ENCODE measurements at places on chromosomes 16 and 17.

GRCh38 chr17:66542967-66543520, 240.6 kb downstream of the PRKCA start:
- DNase-seq = no peak

GRCh38 chr16:72805486-72805885, 242.4 kb downstream of the ZFHX3 start:
- DNase-seq = no peak

DNA sequence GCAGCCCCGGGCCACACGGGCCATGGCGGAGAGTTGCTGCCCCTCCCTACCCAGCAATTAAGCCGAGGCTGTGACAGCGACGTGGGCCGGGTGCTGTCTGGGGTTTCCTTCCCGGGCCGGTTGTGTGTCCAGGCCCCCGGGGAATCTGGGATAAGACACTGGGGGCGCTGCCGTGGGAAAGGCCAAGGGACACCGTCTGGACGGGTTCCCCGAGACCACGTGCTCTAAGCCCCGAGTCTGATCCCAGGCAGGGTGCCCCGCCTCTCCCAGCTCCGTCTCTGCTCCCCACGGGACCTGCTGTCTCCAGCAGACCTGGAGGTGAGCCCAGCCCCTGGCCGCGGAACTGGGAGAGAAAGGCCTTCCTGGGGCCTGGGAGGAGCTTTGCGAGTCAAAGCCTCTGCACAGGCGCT, 92.2 kb downstream of the IRX3 start:
- DNase-seq = no peak

DNA sequence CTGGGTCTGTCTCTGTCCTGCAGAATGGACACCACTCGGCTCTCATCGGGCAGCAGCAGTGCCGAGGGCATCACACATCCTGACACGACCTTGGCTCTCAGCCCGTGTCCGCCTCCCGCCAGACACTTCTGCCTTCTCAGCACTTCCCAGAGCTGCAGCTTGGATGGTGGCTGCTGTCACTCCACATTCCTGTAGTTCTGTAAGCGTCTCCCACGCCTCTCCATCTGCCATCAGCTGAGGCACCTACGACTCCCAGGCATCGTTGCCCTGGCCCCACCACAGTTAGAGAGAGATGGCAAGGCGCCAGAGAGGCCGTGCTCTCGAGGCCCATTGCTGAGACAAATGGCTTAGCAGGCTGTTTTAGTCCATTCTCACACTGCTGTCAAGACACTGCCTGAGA, 195.9 kb upstream of the CHMP6 start:
- no peak for DNase-seq

DNA sequence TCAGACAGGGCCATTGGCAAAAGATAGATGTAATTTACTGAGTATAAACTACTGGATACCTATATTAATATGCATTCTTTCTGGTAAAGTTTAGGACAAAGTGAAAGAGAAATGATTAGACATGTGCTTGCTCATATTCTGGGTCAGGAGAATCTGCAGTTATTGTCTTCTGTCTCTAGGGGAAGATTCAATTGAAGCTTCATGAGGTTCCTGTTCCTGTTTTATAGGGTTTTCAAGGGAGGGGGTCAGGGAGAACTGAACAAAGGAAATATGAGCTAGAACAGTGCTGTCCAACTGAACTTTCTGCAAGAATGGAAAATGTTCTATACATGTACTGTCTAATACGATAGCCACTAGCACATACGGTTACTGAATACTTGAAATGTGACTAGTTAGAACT, 59.3 kb upstream of the CORO6 start:
- DNase-seq = peak; percentile 39

All from natural killer cell (primary cell).